ENCODE measurements at places on chromosomes 3 and 15.
A peak's percentile ranks its signal among the peaks of the same experiment; 100 is the strongest.

DNA sequence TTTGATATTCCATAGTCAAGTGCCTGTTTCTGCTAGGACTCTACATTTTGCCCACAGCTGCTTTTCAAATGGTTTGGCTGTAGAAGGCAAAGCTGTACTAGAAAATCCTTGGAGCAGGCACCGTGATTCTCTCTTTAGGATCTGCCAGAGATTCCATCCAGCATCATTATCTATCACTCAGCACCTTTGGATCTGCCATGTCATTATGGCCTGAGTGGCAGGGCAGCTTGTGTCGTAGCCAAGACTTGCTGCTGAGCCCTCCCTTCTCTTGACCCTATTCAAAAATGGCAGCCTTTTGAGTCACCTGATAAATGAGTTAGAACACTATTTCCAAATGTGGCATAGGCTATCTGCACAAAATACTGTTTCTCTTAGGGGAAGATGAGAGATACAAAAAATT lies 8.1 kb upstream of the CMSS1 start:
- DNase-seq: no peak

- no peak for DNase-seq
Observed at GRCh38 chr3:3632449-3632848, 166.8 kb upstream of the LRRN1 start.

- no peak for DNase-seq
Observed at GRCh38 chr3:189363590-189364255, 192.0 kb downstream of the TPRG1 start.

DNA sequence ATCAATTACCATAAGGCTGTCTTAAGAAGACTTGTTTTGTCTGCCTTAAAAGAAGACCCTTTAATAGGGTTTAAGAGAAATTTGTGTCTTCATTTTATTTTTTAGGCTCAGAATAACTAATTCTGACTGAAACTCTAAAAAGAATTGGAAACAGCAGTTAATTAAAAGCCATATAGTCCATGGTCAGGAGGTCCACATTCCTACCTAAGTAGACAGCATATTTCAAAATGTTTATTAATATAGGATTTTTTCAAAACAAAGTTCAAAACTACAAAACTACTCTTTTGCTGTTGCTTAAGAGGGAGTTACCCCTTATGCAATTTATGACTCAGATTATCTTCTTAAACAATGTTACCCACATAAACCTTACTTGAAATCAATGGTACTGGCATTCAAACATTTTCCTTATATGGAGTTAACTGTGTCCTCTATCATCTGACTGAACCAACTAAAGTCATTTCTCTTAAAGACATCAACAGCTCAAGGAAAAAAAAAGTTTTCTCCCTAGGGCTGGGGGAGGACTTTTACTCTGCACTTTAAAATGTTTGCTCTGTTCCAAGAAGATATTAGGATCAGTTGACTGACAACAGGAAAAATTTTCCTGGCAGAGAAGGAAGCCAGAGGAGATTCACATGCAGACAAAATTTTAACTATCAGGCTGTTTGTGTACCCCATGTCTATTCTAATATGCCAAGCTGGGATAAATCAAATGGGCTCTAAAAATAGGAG lies 56.8 kb upstream of the NANOGP8 start:
- DNase-seq: no peak

DNA sequence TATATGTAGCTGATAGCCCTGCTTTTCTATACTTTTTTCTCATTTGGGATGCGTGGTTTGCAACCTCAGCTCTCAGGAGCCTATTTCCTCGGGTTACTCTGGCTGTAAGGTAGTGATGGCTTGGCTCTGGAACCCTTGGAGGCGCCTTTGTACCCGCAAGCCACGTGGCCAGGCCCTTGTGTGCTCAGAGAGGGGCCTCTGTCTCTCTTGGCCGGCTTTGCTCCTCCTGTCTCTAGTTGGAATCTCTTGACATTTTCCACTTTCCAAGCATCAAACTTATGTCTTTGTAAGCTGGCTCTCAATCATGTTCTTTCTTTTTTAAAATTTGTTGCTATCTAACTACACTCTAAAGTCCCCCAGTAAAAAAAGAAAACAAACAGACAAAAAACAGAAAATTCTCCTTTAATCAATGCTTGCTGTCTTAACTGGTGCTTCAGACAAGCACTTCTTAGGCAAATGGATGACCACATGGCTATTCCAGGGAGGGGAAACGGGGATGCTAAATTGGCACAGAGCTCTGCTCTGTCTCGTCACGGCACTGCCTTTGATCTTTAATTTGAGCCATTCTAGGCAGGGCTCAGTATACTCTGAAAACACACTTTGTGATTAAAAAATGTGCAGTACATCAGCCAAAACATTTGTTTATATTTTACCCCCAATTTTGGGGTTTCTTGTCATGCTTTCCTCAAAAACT lies 180.4 kb upstream of the NR2E3 start:
- peak; percentile 4 for DNase-seq

DNA sequence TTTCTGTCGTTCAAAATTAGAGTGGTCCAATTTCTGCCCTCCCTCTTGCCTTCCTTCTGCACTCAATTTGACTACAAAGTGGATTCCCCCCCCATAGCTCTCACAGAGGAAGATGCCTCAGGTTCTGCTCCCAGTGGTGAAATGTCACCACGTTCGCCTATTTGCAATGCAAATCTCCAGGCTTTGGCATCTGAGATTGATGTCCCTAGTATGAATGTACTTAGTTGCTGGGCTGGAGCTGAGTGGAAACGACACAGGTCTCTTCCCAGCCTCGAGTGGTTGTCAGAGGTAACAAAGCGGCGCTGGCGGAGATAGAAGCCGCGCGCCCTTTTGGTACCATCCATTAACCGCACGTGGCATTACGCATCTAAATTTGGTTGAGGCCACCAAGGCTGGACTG lies 860.1 kb downstream of the MCTP2 start:
- no peak for DNase-seq

GRCh38 chr3:98894791-98895576 lies 6.5 kb downstream of the DCBLD2 start:
- no peak for DNase-seq

DNA sequence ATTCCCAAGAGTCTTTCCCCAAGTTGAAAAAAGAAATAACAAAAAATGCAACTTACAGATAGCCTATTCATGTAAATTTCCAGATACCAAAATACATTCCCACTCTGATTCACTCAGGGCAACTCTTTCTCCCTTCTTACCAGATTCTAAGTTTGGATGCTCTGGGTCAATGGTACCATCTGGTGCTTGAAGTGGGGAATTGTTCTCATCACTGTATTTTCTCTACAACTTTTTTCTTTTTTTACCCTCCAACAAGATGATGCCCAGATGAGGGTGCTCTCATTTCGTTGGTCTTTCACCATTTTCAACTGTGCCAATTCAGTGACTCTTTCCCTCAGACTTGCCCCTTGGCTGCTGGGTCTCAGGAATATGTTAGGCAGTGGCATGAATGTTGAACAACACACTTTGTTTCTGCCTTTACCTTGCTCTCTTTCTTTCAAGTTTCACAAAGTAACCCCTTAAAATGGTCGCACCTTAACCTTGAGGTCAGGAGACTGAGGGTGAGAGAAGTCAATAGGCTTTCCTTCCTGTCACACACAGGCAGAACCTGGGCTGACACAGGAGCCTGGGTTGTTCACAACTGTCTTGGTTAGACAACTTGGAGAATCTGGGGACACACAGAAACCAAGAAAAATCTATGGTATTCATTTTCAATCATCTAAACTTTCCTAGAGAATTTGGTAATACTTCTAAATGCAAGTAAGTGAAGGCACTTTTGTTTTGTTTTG lies 330.7 kb upstream of the SLCO3A1 start:
- DNase-seq: no peak

DNA sequence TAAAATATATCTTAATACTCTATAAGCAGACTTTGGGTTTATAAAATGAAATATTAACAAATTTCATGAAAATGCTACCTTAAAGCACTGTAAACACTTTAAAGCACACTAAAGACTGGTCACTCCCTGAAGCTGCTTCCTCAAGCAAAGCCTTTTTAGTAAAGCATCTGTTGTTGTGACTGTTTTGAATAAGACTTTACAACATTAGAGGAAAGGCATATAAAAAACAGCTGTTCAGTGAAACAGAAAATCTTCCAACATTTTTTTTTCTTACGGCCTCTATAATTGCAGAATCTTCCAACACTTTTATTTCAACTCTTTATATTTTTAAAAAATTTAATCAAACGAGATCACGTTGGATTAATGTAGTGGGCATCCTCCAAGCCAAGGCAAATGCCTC lies 48.1 kb downstream of the GRK7 start:
- no peak for DNase-seq

DNA sequence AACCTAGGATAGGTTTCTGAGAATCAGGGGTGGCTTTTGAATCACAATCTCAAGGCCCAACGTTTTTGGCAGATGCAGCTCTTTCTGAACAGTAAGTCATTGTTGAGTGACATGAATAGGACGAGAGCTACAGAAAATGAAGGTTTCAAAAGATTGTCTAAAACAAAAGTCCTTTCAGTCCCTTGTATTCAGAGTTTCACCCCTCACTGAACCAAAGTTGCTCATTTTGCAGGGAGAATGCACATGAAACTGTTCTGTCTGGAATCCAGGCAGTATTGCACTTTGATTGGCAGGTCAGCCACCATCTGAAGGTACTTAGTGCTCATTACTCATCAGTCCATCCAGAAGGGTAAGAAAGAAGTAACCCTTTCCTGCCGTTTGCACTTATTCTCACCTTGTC lies 24.1 kb upstream of the RASGRP1 start:
- DNase-seq: no peak
